ENCODE measurements at places on chromosomes 5 and 9.

DNA sequence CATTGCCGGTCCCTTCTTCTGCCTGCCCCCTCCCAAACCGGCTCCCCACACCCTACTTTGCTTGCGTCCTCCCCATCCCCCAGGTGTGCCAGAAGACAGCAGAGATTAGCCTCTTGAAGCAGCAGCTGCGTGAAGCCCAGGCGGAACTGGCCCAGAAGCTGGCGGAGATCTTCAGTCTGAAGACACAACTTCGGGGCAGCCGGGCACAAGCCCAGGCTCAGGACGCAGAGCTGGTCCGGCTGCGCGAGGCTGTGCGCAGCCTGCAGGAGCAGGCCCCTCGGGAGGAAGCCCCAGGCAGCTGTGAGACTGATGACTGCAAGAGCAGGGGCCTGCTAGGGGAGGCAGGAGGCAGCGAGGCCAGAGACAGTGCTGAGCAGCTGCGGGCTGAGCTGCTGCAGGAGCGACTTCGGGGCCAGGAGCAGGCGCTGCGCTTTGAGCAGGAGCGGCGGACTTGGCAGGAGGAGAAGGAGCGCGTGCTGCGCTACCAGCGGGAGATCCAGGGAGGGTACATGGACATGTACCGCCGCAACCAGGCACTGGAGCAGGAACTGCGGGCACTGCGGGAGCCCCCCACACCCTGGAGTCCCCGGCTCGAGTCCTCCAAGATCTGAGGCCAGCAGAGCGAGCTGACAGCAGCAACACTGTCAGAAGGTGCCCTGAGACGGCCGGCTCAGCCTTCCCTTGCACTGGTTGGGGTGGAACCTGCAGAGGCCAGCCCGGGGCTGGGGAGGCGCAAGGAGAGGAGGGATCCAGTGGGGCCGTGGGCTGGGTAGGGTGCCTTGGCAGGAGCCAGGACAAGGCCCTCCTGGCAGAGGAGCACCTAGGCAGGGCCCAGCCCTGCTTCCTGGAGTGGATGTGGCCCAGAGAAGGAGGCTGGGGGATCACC is 8.3 kb downstream of the N4BP3 start:
- no peak for DNase-seq

GRCh38 chr9:16885931-16886330 is 15.5 kb upstream of the BNC2 start:
- no peak for DNase-seq

DNA sequence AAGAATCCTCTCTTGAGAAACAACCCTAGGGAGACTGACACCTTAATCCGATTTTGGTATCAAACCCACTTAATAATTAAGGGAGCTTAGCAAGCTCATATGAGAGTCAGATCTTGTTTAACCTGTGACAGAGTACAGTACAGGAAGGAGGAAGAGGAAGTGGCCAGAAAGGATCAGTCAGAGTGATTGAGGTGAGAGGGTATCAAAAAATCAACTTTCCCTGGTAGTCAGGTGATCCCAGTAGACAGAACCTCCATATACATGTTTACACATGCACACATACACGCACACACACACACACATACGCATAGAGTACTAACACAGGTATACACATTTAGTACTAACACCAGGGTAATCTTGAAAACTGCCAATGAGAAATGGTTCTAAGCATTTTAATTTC is 56.8 kb downstream of the GLIS3 start:
- DNase-seq: no peak

DNA sequence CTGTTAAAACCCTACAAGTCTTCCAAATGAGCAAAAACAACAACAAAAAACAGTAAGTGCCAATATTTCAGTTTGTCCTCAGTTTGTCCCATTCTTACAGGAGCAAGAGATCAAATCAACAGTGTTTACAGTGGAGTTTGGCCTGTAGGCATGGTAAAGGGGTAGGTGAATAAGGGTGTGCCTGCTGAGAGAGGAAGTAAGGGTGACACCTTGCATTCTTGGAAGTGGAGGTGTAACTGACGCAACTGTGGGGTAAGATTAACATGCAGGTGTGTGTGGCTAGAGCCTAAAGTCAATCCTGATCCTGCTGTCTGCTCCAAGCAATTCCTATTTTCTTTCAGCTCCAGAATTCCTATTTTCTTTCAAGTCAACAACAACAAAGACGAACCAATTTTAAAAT is 43.4 kb downstream of the PFDN1 start:
- no peak for DNase-seq

GRCh38 chr9:4594545-4594944 is 67.5 kb upstream of the PLPP6 start:
- no peak for DNase-seq

DNA sequence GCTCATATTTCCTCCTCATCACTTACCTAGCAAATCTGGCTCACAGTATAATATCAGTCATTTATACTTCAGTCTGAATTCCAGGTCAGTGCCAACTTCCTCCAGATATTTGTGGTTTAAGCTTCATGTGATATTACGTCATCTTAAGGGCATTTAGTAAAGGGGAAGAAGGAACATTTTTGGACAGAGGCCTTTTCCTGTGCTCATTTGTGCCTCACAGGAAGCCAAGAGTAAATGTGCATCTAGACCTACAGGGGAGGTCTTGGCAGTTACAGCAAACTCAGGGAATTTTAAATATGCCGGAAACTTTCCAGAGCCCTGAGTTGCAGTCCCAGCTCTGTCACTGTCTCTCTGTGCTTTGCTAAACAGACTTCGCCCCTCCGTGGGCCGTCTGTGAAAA is 12.3 kb upstream of the KCNIP1 start:
- no peak for DNase-seq

DNA sequence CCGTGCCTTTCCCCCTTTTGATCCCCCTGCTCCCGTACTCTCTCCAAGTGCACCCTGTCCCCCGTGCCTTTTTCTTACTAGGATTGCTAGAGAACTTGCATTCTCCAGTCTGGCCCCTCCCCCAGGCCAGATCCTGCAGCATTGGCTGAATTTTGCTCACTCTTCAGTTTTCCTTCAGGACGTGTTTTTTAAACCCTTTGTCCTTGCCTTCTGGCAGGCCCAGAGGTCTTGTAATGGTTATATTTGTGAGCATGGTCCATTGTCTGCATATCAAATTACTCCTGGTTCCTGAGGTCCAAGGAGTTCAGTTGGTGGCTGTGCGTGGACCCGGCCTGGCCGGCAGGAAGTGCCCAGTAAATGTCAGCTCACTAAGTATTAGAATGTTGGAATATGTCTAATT is 606 bp downstream of the TBC1D13 start:
- DNase-seq: no peak
